Esophagus squamous epithelium (tissue), 5 donors: ENCODE measurements at places on chromosomes 13 and 19. TPM values are rescaled to one million over a fixed set of nuclear protein-coding genes. Genes with fewer than 3 reads are reported as not detected.

DNA sequence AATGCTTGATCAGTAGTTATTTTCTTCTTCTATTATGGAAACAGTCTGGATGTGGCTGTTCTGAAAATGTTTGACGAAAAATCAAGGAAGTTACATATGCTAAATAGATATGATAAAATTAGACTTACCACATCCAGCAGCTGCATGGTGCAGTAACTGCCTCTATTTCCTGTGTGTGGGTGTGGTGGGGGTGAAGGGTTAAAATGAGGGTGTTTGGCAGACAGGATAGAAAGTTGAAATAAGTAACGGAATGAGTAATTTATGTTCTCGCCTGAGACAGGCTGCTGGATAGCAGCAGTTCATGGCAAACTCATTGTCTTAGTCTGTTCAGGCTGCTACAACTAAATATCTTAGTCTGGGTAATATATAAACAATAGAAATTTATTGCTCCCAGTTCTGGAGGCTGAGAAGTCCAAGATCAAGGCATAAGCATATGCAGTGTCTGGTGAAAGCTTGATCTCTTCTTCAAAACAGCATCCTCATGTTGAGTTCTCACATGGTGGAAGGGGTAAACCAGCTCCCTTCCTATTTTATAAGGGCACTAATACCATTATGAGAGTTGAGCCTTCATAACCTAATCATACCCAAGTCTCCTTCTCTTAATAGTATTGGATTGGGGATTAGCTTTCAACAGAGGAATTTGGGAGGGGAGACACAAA lies 1248.9 kb downstream of the SLITRK5 start:
- DNase-seq = no peak

DNA sequence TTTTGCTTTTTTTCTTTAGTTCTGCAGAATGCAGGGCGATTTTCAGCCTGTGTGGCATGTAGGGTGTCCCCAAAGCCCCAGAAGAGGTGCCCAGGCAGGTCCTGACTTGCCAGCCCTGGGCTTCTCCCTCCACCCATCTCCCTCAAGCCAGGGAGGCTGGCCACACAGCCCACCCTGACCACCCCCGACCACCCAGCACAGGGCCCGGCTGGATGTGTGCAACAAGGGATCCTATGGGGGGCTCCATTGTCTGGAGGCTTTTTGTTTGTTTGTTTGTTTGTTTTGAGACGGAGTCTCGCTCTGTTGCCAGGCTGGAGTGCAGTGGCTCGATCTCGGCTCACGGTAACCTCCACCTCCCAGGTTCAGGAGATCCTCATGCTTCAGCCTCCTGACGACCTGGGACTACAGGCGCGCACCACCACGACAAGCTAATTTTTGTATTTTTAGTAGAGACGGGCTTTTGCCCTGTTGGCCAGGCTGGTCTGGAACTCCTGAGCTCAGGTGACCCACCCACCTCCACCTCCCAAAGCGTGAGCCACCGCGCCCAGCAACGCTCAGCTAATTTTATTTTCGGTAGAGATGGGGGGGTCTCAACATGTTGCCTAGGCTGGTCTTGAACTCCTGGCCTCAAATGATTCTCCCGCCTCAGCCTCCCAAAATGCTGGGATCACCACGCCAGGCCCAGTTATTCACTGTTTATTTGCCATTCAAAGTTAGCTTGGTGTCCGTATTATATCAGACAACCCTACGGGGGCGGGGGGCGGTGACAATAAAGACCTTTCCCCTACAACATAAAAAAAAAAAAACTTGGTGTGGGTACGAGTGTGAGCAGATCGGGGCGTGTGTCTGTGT lies 7.8 kb upstream of the MKNK2 start:
- no peak for DNase-seq

- no peak for DNase-seq
These were observed 19.2 kb downstream of the RCN3 start for GRCh38 chr19:49546825-49547565.

DNA sequence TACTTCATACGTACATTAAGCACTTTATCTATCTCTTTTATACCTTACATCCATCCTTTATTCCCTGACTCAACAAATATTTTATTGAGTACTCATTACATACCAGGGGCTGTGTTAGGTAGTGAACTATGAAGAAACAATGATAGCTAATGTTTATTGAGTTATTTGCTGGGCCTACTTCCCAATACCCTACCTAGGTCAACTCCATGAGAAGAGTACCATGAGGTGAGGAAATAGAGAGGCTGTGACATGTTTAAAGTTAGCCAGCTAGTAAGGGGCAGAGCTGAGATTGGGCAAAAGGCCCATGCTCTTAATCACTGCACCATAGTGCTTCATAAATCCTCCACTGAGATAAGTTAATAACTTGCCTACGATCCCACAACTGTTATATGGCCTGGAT lies 79.9 kb downstream of the FREM2 start:
- no peak for DNase-seq

The LHFPL6 gene
- 40.4 TPM for total RNA-seq
